Islet precursor cell (in vitro differentiated cells): ENCODE measurements at places on chromosomes 12 and 14.

DNA sequence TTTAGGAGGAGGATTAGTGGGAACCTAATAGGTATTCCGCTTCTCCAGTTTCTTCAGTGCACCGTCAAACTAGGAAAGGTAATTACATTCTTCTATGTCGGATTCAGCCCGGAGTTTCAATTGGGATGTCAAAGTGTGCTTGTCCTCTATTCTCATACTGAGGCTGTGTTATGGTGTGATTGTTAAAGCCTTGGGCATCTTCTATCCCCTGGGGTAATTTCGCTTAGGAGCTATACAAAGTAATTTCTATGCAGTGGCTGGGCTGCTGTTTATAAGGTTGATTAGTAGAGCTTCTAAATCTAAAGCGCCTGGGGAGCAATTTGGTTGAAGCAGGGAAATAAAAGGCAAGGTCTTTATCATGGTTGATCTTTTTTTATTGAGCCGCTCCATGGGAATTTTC lies 399.6 kb downstream of the ZFP36L1 start:
- DNase-seq: no peak

DNA sequence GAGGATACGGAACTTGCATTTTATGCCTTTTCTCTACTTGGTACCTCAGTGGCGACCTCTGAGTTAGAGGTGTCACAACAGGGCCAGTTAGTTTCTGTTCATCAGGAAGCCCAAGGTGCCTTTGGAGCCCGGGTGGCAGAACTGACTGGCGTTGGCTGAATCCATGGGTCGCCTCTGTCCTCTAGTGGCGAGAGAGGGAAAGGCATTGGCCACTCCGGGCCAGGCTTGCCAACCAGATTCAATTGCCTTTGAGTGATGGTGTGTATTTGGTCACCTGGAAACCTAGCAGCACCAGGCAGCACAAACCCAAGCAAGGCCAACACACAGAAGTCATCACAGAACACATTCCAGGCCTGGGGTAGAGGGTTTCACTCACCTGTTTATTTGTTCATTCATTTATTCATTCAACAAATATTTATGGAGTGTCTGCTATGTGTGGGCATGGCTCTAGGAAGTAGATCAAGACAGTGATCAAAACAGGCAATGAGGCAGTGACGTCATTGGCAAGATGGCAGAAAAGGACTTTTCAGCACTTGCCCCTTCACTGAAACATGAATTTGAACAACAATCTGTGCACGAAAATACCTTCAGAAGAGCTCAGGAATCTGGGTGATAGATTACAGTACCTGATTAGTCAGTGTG lies 40.5 kb upstream of the KCNA5 start:
- DNase-seq: peak; percentile 90

- DNase-seq: no peak
These were observed 143.1 kb upstream of the NUDT4 start for GRCh38 chr12:93234641-93235040.

- peak; percentile 99 for DNase-seq
These were observed at the start of gene ATF1 for GRCh38 chr12:50763639-50764285. ATF1 (plus strand) TSS chr12:50764101; CDS start chr12:50780146, 16,045 bp downstream.

DNA sequence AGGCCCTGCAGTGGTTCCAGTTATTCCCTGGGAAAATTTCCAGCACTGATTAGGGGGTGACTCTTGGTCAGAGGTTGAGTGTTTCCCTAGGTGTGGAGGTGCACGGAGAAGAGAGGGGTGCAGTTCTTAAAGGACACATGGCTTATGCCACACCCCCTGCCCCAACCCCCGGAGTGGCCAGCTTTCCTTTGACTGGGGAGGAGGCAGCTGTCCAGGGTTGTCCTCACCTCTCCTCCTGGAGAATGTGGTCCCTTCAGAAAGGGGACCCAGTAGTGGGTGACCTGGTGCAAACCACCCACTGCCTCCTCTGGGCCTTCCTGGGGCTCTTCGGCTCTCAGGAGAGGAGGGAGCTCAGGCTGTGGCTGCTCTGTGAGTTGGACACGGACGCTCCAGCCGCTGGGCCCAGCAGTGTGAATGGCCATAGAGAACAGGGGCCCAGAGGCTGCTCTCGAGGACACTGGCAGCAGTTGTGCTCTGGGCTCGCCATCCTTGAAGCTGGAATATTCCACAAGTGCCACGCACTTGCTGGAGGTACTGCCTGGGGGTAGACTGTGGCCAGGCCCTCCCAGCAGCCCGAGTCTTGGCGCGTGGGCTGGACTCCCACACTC lies 13.6 kb downstream of the PACS2 start:
- DNase-seq: peak; percentile 41

DNA sequence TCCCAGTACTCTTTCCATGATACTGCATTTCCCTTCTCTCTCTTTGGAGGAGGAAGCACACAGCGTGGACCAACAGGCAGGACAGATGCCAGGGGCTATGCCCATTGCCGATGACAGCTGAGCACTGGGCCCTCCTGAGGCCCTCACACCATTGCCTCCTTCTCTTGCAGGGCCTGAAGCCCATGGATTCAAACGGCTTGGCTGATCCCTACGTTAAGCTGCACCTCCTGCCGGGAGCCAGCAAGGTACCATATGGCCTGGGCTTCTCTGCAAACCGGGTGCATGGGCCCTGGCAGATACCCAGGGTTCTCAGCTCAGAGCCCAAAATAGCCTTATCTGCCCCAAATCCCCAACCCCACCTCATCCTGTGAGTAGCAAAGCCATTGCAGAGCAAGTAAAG lies 25.2 kb upstream of the OAS1 start:
- DNase-seq: peak; percentile 48

- DNase-seq: no peak
These were observed 2.9 kb upstream of the CHGA start for GRCh38 chr14:92920001-92920400.

DNA sequence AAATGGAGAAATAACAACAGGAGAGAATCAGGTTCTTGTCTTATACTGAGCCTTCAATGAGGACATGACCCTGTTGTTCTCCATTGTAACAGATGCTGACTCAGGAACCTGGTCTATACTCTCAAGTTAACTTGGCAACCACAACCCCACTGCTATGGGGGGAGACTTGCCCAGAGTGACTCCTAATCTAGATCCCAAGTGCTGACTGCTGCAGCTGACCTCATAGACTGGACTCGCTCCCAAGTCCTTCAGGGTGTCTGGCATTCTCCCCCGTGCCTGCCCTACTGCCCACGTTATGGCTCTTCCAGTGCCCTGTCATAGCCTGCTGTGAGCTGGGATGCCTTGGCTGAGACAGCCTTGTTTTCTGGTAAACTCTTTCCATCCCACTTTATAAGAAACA lies 37.1 kb downstream of the NID2 start:
- DNase-seq: no peak

DNA sequence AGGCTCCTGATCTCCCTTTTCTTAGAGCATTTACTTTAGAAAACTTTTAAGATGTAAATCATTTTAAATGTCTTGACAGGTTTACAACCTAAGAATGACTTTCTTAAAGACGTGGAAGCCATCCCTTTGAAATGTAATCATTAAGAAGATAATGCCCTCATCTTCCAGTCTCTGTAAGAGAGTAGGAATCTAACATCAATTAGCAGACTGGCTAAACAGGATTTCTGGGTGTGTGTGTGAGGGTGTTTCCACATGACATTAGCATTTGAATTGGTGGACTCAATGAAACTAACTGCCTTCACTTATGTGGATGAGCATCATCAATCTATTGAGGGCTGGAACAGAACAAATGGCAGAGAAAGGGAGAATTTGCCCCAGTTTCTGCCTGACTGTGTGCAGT lies 329.5 kb downstream of the RPL10L start:
- peak; percentile 77 for DNase-seq

DNA sequence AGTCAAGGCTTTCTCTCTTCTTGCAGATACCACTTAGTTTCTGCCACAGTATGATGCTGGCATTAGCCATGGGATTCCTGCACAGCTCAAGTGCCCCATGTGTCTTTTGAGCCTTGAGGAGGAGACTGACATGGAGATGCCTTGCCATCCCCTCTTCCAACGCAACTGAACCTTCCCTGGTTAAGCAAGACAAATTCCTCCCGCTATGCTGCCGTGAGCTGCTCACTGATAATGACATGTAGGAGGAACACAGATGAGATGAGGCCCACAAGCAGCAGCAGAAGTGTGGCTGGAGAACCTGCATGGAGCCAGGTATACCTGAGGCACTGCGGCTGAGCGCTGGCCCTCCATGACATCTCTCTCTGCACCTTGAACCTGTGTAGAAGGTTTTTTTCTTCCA lies 15.4 kb upstream of the PPP1R1A start:
- DNase-seq: peak; percentile 32

- peak; percentile 77 for DNase-seq
These were observed 29.0 kb downstream of the ATF7IP start for GRCh38 chr12:14394317-14395073.

DNA sequence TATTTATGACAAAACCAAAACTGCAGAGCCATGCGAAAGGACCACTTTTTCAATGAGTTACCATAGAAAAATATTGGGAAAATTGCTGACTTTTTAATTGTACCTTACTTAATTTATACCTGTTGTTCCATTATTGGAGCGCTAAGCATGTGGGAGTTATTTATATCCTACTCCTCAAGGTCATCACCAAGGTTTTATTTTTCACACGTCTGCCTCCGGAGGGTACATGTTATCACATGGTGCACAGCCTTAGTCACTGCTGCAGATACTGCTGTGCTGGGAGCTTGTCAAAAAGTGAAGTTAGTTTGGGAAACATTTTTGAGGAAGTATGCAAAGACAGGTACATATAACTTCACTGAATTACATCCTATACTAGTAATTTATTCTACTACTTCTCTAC lies 1444.3 kb downstream of the AACS start:
- no peak for DNase-seq

GRCh38 chr12:132132609-132133430 lies 11.3 kb downstream of the DDX51 start:
- no peak for DNase-seq

- DNase-seq: no peak
These were observed 52.3 kb upstream of the BCL2L14 start for GRCh38 chr12:12018454-12018853.

- DNase-seq: peak; percentile 51
These were observed 4.3 kb downstream of the GPR132 start for GRCh38 chr14:105060751-105061427.

DNA sequence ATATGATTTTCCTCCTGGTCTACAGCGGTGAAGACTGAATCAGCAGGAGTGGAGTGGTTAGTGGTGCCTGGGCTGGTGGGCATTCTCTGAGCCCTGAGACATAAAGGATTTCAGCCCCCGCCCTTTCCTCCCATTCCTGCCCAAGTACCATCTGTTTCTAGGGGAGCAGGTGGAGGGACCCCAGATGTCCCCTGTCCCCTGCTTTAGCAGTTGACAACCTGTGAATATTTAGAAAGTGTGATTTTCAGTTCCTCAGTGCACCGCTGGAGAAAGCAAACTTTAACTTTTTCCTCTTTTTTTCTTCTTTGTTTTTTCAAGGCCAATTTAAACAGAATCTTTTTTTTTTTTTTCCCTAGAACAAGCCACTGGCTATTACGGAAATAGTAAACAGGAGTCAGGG lies 163.8 kb upstream of the MYL2 start:
- DNase-seq: no peak

GRCh38 chr14:97539411-97539795 lies 742.2 kb downstream of the VRK1 start:
- no peak for DNase-seq

DNA sequence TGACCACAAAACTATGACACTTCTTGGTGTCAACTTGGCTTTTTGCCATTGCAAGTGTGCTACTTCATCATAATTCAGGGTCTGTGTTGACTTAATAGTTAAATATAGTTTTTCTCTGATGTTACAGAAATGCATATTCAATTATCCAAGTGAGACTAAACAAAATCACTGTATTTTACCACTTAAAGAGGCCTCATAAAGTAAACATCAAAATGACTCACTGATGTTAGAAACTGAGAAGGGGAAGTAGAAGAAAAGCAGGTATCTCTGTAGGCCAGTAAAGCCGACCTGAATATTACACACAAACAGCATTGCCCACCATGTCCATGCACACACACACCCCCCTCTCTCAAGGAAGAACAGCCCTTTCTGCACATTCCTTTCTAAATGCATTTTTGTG lies 55.4 kb downstream of the RPAP3 start:
- DNase-seq: no peak

- DNase-seq: peak; percentile 57
These were observed 12.8 kb downstream of the TRMT5 start for GRCh38 chr14:60968099-60968498.

- DNase-seq: no peak
These were observed 101.6 kb downstream of the SOX5 start for GRCh38 chr12:23847857-23848256.

DNA sequence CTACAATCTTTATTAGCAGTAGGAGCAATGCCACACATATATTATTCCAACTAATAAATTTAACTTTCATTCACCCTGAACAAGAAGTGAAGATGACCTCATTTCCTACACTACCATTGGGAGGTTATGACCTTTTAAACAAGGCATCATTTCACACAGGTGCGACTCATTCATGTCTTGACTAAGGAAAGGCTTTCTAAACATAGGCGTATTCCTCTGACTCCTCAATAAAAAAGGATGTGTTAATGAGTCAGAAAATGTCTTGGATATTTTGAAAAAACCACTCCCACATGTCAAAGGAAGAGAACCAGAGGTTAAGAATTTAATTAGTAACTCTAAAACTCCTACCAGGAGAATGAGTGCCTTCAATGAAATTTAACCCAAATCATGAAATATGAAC lies 115.2 kb downstream of the PRICKLE1 start:
- DNase-seq: no peak

DNA sequence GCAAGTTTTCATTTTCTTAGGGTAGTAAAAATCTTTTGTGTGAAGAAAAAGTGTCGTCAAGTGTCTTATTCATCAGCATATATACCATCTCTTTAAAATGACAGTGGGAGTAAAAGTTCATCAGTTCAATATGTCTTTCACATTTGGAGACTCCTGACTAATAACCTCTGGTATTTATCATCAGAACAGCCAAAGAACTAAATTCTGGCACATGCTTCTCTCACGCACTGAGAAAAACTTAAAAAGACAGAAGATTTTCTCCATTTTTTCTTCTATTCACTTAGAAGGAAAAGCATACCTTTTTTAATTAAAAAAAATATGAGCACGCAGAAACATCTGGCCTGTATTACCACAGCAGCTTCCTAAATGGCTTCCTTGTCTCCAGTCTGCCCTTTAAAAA lies 265.7 kb downstream of the AKAP6 start:
- DNase-seq: no peak

- no peak for DNase-seq
These were observed 328.2 kb downstream of the CACNA1C start for GRCh38 chr12:2380946-2381345.

- no peak for DNase-seq
These were observed 375.1 kb downstream of the GRIN2B start for GRCh38 chr12:13606290-13606689.
